ENCODE measurements at places on chromosomes 4 and X.

DNA sequence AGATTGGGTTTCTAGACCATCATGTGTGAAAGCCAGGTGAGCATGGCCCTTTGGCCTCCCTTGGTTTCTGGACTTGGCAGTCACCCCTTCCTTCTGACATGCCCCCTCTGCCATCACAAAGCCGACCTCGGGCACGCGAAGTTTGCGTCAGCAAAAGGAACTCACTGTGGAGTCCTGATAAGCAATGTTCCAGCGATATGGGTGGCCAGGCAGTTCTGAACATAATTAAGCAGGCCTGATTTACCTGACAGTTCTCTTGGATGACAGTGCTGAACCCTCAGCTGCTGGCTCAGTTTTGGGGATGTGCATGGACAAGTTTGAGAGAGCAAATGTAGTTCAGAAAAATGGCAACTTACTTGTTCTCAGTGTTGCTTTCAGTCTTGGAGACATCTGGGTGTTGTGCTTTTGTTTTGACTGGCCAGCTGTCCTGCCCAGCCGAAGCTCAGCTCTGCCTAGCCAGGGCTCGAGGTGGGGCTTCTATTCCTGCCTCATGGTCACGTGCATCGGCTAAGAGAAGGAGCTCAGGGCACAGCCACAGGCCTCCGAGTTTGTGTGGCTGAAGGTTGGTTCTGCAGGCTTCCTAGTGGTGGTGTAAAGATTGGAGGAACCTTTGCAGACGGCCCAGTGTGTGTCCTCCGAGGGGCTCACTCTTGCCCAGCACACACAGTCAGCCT is 78.3 kb downstream of the CLDN34 start:
- no peak for DNase-seq

DNA sequence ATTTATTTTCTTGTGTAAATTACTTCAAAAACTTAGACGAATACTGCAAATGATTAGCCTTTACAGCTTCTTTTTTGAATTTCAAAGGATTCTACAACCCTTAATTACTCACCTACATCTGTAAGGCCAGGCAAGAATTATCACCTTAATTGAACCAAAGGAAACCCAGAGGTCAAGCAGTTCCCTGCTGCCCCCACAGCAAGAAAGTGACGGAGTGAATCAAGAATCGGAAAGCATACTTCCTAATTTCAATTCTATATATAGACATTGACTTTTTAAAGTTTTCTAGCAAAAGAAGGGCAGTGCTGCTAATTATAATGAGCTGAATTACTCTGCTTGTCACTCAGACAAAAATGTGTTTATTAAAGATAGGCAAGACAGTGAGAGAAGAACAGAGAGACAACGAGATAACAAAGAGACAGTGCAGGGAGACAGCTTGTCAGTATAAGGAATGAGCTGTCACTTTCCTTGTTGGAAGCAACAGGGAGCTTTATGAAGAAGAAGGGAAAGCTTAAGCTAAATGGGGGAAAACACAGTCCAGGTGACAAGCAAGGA is 47.5 kb upstream of the SPANXN4 start:
- DNase-seq, result no peak

DNA sequence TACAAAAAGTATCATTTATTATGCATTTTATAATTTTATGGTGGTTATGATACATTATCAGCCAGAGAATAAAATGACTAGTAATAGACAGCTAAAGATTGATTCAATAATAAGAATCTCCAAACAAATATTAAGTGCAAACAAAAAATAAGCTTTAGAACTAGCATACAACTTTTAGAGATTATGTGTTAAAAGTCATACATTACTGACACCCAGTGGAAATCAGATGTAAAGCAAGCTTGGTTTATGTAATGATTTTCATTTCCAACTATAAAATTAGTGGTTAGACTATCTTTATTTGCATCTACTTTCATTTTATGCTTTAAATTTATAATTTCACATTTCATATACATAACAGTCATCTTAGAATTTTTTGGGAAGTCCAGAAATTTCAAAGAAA is 57.7 kb downstream of the IL13RA2 start:
- peak; percentile 5 for DNase-seq

DNA sequence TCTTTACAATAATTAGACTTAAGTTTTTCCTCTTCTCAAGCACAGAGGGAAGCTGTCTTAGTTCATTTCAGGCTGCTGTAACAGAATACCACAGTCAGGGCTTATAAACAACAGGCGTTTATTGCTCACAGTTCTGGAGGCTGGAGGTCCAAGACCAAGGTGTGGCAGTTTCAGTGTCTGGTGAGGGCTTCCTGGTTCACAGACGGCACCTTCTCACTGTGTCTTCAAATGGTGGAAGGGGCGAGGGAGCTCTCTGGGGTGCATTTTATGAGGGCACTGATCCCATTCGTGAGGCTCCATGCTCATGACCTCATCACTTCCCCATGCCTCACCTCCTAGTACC is 115.7 kb upstream of the MXRA5 start:
- no peak for DNase-seq

- DNase-seq, result no peak
Observed at GRCh38 chrX:63746715-63747114, 38.3 kb downstream of the ARHGEF9 start.

- no peak for DNase-seq
Observed at GRCh38 chr4:35163168-35163567, 1081.1 kb downstream of the ARAP2 start.

GRCh38 chr4:70505151-70505748 is 13.1 kb upstream of the AMTN start:
- peak; percentile 59 for DNase-seq

DNA sequence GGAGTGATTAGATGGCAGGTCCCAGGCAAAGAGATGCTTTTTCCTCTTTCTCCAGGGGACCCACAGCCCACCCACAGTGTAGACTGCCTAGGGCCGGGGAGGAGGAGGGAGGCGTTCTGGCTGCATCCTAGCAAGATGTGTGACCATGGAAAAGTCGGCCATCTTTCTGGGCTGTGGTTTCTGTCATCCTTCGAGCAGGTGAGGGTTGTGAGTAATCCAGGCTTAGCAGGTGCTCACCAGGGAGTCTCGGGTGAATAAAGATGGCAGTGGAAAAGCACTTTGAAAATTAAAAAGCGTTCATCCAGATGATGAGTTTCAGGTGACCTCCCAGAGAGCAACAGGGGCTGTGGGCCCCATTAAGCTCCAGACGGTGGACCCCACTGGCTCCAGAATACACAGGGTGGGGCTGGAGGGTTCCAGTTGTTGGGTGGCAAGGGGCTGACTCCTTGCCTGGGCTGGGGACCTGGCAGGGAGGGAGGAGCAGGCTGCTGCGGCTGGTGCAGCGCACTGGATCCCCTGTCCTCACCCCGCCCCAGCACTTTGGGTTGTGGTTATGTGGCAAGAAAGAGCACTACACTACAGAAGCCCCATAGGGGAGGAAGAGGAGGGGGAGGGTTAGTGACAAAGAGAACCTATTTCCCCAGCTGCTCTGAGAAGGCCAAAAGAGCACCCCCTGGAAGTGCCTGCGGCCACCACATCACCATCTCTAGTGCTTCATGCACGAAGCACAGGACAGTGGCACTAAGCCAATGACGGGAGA is 23.7 kb downstream of the ELF4 start:
- DNase-seq, result peak; percentile 68

DNA sequence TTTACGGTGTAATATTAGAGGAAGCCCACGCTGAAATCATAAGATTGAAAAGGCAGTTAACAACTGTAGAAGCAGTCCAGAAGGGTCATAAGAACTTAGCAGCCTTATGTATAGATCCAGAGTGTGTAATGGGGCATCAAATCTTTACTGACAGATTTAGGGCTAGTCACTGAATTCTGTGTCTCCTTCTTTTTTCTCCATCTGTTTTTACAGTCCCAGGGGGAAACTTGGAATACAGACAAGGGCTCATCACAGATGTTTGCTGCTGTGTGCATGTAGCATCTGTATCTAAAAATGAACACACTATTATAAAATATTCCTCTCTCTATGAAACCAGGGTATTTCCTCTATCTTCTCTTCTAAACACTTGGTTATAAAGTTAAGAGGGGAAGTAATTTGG is 43.9 kb downstream of the CYSLTR1 start:
- no peak for DNase-seq

DNA sequence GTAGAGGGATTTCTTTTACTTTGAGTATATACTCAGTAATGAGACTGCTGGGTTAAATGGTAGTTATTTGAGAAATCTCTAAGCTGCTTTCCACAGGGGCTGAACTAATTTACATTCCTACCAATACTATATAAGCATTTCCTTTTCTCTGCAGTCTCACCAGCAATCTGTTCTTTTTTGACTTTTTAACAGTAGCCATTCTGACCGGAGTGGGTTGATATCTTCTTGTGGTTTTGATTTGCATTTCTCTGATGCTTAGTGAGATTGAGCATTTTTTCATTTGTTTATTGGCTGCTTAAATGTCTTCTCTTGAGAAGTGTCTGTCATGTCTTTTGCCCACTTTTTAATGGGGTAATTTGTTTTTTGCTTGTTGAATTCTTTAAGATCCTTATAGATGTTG is 43.3 kb downstream of the SPCS3 start:
- DNase-seq, result peak; percentile 6

- no peak for DNase-seq
Observed at GRCh38 chrX:130321550-130321949, 18.2 kb upstream of the SLC25A14 start.

DNA sequence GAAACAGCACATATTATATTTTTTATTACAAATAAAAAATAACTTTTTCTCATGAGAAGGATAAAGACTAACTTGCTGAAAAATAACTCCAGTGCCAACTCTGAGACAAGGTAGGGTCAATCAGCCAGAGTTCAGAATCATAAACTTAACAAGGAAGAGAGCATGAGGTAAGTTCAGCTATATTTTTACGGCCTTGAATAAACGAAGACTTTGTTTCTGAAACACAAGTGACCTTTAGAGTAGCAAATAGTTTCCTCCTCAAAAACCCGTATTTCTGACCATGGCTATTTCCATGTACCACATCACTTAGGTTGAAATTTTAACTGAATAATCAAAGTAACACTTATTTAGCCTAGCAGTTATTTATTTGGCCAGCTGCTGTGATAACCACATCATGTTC is 45.5 kb downstream of the PRDM5 start:
- DNase-seq, result no peak

- no peak for DNase-seq
Observed at GRCh38 chrX:54530357-54530900, 410 bp downstream of the GNL3L start.

GRCh38 chr4:87342872-87343271 is 20.2 kb upstream of the HSD17B13 start:
- no peak for DNase-seq

- no peak for DNase-seq
Observed at GRCh38 chr4:115171220-115171619, 57.8 kb upstream of the NDST4 start.

DNA sequence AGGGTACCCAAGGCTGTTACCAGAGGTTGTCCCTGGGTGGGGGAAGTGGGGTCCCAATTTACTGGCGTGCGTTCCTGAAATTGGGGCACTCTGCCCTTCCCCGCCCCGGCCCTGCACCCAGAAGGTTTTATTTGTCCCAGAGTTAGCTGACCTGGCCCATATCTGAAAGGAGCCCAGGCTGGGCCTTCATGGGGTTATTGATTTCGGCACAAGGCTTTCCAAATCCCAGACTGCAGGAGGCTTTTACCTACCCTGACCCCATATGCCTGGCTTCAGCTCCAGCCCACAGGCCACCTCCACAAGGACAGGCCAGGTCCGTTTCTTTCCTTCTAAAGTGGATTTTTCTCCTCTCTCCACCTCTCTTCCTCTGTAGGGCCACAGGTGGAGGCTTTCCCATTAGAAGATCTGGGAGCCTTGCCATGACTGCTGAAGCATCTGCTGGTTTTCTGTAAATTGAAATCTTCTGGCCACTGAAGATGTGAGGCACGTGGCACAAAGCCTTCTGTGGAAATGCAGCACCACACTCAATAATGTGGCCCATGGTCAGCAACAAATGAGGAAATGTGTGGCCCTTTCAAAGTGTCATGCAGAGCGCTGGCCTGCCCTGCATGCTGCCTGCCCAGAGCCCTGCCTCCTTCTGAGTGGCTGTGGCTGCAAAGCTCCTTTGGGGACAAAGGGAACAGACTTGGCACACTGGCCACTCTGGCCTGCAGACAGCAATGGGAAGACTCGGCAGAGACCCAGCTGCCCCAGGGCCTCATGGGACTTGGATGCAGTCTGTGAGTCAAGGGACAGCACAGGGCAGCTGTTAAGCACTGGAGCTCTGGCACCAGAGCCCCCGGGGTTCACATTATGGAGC is 43.1 kb upstream of the MTM1 start:
- no peak for DNase-seq

DNA sequence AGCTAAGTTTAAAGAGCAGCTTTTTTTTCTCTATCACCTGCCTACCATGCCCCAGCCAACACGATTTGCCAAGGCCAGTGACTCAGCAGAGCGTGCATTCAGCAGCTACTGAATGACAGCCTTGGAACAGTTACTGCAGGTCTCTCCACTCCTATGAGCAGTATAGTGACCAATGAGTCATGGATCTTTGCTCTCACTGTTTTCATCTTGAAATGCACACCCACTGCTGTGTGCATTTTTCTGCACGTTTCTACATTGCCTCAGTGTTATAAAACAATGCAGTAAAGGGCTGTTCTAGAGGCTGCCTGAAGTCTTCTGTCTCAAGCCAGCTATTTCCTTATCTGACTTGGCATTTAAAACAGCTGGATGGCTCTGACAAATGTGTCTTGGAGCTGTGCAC is 66.0 kb upstream of the C4orf54 start:
- no peak for DNase-seq

- DNase-seq, result no peak
Observed at GRCh38 chr4:159240687-159241086, 137.8 kb downstream of the RAPGEF2 start.

GRCh38 chr4:141912831-141913230 is 276.4 kb downstream of the IL15 start:
- no peak for DNase-seq

- DNase-seq, result no peak
Observed at GRCh38 chrX:140744085-140744484, 34.5 kb downstream of the LINC00632 start.

DNA sequence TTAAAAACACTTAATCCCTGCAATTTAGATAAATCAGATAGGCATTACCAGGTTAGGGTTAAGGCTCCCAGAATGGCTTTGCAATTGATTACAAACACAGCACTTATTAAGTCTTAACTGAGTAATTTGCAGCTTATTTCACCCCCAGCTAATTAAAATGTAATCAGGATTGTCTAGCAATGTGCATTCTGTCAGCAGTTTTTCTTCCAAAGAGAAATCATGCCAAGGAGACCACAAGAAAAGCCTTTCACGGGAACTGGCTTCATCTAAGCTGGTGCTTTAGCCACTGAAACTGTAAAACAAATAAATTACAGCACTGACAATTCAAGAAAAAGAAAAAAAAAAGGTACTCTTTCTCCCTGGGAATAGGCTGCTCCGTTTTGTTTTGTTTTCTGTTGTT is 2.1 kb downstream of the ANOS1 start:
- no peak for DNase-seq

DNA sequence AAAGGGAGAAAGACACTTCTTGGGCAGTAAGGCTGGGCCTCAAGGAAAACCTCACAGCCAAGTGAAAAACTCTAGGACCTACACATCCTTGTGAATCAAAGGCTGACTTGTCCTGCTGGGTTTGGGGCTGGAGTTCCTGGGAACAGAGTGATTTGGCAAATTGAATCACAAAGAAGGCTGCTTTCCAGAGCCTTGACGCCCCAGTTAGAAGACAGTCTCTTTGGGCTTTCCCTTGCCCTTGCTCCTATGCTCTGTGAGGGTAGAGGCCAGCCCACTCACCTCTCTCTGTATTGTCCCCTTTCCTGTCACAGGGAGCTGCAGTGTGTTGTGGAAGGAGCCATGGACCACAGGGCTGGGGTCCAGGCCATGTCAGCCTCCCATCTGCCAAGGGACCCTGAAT is 9.6 kb downstream of the AMER1 start:
- DNase-seq, result no peak

- DNase-seq, result no peak
Observed at GRCh38 chrX:3585719-3586118, 127.7 kb downstream of the PRKX start.

Data from NAMALWA (cell line).